ENCODE measurements at places on chromosomes 2 and 18.

DNA sequence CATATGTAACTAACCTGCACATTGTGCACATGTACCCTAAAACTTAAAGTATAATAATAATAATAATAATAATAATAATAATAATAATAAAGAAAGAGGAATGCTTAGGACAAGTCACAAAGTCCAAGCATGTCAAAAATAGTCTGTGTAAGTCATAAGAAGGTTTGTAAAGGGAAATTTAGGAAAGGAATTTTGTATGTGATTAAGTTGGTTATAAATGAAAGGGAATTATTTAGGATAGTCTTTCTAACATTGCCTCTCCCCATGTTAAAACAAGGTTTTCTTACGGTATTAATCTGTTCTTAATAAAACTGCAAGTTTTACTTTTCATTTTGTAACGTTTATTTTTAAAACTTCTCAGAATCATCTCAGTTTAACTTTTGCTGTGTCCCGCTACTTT lies 62.8 kb downstream of the SESTD1 start:
- no peak for DNase-seq

- no peak for DNase-seq
These were observed 18.9 kb downstream of the ATP8B1 start for GRCh38 chr18:57784034-57784800.

- DNase-seq, result no peak
These were observed 62.5 kb upstream of the HPCAL1 start for GRCh38 chr2:10240161-10240681.

- DNase-seq, result no peak
These were observed 96.0 kb downstream of the ACKR3 start for GRCh38 chr2:236665572-236666118.

DNA sequence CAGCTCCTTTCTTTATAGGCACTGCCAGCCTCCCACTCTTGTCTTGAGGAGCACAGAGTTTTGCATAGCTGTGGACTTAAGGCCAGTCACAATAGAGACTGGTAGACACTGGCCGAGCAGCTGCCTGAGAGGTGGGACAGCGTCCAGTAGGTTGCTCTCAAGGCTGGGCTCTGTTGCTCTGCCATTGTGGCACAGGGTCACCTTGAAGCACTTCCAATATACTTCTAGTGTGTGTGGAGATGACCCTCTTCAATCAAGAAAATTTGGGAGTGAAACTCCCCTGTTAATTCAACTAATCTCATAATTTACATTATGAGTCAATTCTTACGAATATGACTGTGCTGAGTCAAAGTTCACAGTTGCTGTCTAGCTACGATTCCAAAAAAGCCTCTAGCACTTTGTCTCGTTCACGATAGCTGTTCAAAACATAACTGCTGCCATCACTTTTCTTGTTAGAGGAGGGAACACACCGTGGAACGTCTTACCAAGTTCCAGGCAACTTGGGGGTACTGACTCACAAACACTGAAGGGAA lies 636.2 kb downstream of the EPHA4 start:
- no peak for DNase-seq

DNA sequence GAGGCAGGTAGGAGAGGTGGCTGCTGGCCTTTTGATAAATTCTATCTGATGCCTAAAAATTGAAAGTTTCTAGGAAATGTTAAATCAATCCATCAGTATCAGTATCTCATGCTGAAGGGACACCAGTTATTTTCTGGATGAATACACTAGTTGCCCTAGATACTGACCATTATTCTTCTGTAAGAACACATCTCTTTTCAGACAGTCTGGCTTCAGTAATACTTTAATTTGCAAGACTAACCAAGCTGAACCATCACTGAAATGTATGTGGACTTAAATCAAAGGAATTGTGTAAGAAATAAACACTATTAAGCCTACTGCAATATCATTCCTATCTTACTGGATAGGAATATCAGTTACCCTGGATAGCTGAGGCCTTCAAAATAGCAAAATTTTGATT lies 1546.3 kb downstream of the LRP1B start:
- no peak for DNase-seq

DNA sequence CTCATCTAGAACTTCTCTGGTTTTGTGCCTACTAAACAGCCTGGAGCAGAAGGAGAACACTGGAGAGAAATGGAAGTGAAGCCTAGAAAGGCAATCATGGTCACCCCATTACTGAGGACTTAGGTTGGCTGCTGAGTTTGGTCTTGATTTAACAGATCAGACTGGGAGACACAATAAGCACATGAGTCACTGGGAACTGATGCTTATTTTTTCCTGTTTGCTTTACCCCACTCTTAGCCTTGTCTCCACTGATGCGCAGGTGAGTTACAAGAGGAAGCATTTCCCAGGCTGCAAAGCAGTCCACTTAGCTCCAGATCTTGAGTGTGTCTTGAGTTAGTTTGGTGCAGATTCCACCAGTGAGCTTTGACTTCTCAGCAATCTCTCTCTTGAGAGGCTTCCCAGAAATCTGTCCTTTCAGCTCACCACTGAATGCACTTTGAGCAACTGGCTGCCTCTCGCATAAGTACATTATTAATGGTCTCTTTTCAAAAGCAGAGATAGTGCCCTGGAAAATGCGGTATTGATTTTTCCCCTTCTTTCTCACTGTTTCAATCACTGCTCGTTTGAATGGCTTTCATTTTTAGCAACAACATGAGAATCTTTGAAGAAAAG lies 390.2 kb upstream of the SETBP1 start:
- no peak for DNase-seq

DNA sequence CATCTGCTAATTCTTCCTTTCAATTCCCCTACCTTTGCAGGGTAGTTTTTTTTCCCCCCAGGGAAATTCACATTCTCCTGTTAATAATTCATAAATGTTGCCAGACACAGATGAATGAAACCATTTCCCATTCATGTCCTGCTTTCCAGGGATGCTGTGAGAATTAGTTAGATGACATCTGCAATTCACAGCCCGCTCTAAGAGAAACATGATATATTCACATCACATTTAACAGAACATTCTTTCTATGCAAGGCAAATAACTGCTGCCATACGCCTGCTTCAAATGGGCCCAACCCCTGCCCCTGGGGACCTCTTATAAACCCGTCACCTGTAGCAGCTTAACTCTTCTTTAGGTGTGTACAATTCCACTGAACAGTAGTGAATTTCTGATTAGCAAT lies 110.6 kb upstream of the CTAGE1 start:
- no peak for DNase-seq

GRCh38 chr2:109558076-109558882 lies 55.5 kb downstream of the SEPTIN10 start:
- peak; percentile 26 for DNase-seq

DNA sequence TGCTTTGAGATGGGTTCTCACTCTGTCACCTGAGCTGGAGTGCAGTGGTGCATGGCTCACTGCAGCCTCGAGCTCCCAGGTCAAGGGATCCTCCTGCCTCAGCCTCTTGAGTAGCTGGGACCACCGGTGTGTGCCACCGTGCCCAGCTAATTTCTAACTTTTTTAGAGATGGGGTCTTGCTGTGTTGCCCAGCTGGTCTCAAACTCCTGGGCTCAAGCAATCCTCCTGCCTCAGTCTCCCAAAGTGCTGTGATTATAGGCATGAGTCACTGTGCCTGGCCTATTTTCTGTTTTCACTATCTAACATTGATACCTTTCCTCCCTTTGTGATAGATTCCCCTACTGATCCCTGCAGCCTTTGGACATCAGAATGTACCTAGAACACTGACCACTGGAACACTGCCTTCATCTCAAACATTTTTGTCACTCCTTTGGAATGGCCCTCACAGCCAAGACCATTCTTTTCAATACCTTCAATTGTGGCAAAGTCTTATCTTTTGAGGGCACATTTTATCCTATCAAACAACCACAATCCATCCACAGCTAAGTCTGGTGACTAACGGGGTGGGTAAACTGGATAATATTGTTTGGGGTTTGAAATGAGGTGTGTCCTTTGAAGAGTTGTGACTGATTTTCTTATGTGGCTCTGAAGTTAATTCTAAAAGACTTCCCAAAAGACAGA lies 43.7 kb downstream of the EPAS1 start:
- no peak for DNase-seq

- DNase-seq, result no peak
These were observed 303.9 kb downstream of the ETAA1 start for GRCh38 chr2:67701011-67701410.

- DNase-seq, result no peak
These were observed 90.1 kb upstream of the ARL5A start for GRCh38 chr2:151918308-151918707.

DNA sequence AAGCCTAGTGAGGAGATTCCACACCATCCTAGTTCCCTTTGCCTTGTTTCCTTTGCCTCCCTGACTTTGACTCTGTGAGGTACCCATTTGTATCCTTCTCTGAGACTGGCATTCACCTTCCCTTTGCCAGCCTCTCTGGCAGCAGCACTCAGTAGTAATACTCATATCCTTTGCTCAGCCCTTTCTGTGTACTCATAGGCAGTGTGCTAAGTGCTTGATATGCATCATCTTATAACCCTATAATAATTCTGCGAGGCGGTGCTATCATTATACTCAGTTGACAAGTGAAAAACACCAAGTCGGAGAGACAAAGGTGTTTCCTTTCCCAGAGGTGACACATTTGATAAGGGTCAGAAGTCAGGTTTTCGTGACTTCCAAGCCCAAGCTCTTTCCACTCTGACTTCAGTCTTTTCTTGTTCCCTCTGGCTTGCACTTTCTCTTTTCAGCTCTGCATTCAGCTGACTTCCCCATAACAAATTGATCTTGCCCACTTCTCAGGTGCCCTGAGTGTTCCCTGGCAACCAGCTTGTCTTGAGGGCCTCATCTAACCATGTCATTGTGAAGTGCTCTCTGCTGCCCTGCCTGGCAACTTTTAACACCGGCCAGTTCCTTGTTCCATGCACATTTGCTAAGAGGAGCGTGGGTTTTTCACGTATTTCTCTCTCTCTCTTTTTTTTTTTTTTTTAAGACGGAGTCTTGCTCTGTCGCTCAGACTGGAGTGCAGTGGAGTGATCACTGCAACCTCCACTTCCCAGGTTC lies 94.5 kb upstream of the UPP2 start:
- DNase-seq, result no peak

DNA sequence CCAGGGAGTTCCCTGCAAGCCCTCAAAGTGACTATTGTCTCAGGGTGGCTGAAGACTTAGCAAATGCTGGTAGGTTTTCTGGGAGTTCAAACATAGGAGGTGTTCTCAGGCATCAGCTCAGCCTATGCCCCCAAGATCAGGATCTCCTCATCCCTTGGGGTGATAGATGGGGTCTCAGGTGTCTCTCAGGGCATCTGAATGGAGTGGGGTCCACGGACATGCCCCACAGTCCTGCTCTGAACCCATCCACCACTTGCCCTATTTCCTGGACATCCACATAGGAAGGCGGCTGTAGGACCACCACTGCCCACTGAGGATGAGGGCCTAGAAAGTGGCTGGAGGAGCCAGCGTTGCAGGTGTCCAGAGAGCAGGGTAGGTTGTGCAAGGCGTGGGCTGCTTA lies 287.0 kb upstream of the CXCR4 start:
- DNase-seq, result no peak

DNA sequence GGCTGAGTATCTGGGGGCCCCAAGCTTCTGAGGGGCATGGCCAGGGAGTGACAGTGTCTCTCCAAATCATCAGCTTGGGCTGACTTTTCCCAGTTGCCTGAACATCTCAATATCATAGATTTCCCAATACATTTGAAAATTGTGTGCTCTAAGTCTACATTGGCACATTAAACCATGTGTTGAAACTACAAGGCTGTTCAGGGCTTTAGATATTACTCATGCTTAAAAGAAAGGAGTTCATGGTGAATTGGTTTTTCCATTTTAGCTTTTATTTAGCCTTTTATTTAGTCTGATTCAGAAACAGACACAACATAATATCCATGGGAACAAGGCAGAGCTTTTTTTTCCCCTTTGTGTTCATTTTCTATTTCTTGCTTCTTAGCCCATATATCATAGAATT lies 49.9 kb upstream of the GALR1 start:
- DNase-seq, result no peak

- no peak for DNase-seq
These were observed 11.3 kb upstream of the SH3BP4 start for GRCh38 chr2:234940527-234940926.

- DNase-seq, result no peak
These were observed 387.6 kb upstream of the TNP1 start for GRCh38 chr2:217247476-217247875.

- DNase-seq, result no peak
These were observed 95.3 kb upstream of the ASB18 start for GRCh38 chr2:236359426-236360045.

DNA sequence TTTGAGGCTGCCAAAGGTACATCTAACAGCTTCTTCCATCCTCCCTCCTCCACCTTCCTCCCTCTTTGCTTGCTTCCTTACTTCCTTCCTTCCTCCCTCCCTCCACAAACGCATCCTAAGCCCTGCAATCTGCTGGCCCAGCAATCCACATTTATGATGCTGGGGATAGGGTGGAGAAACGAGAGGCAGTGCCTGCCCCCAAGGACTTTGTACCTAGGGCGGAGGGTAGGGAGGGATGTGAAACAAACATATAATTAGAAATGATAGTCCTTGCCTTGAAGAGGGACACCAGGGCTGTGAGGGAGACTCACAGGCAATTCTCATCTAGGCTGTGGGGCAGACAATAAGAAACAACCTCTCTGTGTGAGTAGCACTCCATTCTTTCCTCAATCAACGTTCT lies 188.3 kb downstream of the ANKRD30B start:
- DNase-seq, result no peak

- DNase-seq, result no peak
These were observed 54.2 kb upstream of the ZSWIM2 start for GRCh38 chr2:186903216-186903615.

- DNase-seq, result no peak
These were observed 181.3 kb downstream of the PID1 start for GRCh38 chr2:229089776-229090175.

DNA sequence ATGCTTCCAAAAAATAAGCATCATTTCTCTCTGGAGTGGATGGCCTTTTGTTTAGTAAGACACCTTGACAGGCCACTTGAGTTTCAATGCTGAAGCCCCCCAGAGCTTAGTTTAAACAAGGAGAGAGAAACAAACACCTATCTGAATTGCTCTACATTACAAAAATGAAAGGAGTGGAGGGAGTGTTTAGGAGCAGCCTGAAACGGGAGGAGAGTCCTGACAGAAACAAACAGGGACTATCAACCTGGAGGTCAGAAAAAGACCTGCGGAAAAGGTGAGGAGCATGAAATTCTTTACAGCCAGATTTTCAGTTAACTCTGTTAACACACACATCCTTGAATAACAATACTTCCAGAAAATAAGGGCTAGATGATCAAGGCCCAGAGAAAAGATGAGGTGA lies 126.2 kb downstream of the NR4A2 start:
- DNase-seq, result no peak

DNA sequence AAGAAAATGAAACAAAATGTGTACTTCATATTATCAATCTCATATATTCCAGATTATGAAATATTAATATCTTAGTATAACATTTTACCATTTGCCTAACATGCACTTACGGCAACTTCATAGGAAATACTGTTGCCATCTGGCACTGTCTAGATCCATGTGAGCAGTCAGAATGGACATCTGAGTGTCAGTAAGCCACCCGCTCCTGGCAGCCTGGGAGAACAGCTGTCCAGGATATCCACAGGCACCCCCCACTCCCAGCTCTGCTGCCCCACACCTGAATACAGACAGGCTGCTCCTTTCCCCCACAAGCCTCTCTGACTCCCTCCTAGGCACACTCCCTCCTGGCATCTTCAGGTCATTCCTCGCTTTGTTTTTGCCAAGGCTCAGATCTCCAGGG lies 127.0 kb downstream of the GAREM1 start:
- DNase-seq, result no peak

GRCh38 chr2:198214114-198214596 lies 409.8 kb downstream of the PLCL1 start:
- no peak for DNase-seq

- peak; percentile 50 for DNase-seq
These were observed 130.6 kb downstream of the COL6A3 start for GRCh38 chr2:237283131-237283928.
